NCI-H1930 (cell line): ENCODE measurements at places on chromosomes 5 and 9.

DNA sequence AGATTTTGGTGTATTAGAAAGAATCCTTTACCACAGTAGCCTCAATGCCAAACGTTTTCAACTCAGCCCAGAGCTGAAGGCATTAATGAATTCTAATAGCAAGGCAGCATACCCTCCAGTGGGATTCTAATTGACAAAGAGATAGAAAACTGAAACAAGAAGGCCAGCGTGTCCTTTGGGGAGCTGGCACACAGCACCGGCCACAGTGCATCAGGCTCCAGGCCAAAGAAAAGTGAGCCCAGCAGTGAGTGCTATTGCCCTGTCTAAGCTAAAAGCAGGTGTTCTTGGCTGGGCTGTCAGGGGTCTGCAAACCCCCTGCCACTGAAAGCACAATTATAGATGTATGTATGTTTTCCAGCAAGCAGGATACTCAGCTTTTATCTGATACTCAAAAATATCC lies 40.4 kb downstream of the PPIC start:
- no peak for DNase-seq

DNA sequence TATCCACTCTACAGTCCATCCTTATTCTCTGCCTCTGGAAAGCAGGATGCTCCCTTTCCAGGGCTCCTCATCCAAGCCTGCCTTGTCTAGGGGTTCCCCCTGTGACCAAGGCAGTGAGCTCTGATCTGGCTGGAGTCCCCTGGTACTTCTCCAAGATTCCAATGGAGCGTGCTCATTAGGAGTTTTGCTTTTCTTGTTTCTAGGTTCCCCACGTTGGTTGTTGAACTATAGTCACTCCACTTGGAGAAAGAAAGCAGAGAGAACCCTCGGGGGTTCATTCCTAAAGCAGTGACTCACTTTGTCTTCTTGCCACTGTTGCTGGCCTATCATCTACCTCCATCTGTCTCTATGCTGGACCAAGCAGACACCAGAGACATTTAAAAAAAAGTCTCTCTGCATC lies 192.6 kb downstream of the TLE4 start:
- DNase-seq, result no peak

DNA sequence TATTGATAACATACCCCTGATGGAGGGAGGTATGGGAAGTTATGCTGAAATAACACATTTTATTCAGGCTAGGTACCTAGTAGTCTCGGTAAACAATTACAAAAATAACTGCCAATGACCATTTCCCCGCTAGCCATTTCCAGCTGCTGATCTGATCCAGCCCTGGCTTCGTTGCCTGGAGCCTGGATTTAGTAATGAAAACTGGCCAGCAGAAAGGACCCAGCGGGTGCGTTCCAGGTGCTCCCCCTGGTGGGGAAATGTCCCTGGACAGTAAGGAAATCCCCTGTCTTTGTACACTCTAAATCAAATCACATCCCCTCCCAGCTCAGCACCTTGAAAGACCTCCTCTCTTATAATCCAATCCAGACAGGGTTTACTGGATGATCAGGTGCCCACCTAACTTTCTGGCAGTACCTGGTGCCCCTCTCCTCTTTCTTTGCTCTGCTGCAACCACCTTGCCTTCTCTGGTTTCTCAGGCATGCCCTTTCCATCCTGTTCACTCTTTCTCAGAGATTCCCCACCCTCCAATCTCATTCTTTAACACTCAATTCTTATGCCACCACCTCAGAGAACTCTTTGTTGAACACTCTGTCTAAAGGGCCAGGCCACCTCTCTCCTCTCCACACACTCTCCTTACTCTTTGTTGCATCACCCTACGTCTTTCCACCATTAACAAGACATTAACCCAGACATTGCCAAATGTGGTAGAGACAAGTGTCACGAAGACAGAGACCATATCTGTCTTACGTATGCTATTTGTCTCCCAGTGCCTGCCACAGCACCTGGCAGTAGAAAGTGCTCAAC lies 50.1 kb upstream of the SMAD5 start:
- peak; percentile 20 for DNase-seq

DNA sequence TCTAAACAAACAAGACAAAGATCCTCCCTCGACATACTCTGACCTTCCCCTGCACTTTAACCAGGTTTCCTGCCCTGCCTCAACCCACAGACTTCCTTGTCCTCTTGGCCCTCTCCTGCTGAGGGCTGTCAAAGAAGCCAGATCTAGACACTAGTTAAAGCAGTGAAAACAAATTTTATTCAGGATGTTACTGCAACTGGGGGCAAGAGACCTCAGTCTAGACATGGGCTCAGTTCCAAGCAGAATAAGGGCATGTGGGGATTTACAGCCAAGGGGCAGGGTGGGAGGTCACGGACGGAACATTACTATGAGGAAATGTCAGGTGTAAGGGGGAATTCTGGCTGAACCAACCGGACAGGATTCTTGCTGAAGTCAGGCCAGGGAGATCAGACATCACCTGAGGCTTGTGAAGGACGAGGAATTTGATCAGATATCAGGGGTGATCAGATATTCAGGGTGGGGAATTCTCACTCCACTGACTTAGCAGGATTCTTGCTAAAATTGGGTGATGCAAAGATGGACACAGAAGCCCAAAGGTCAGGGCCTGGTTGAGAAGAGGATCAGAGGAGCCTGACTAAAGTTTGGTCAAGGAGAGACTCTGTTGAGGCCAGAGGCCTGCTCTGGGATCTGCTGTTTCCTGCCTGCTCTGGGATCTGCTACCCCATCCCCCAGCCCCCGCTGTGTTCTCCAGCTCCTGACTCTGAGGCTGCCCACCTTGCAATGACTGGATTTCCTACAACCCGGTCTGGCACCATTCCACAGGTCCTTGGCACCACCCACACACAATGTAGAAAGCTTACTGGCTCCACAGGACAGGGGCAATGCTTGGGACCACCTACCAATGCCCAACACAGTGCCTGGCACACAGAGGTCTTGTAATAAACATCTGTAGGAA lies 21.5 kb downstream of the GABBR2 start:
- no peak for DNase-seq

- DNase-seq, result no peak
These were observed 483 bp upstream of the EIF4EBP3 start for GRCh38 chr5:140546851-140547507.

DNA sequence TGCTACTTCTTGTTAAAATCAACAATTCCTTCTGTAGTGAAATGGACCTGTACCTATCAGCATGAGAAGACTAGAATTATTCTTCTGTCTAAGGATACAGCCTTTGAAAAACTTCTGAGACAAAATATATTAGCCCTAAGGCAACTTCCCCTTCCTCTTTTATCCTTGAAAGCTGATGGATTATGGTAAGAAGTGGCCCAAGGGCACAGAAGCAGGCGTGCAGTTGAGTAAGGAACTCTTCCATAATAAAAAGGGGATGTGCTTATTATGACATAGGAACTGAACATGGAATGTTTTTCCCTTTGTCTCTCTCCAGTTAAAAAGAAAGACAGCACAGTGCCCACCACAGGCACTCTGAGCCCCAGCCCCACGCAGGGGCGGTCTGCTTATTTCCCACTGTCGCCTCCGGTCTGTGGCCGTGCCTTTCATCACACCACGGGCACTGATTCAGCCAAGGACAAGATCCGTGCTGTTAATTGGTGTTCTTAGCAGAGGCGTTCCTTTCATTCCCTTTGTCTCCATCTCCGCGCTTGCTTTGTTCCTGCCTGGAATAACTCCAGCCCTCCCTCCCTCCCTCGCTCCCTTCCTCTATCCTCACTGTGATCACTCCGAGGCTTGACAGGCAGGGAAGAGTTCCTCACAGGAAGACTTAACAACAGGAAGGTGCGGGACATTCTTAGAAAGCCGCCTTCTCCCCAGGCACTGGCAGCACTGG lies 135.9 kb upstream of the OTULINL start:
- DNase-seq, result no peak

DNA sequence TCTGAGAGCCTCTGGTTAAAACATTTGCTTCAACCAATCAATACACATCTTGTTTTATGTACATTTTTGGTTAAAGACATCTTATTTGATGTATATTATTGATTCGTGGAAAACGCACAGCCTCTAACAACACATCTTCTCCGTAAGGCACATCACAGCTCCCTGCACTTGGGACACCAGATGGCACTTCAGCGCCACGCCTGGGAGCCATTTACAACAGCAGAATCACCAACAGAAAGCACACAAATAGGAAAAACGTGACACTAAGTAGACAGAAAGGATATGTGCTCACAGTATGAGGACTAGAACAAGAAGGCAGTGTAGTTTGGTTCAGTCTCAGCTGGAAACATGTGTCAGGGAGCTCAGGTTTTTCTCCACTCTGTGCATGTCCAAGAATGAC lies 199.7 kb downstream of the ROR2 start:
- DNase-seq, result no peak

GRCh38 chr9:94464790-94465189 lies 90.1 kb upstream of the PCAT7 start:
- no peak for DNase-seq

DNA sequence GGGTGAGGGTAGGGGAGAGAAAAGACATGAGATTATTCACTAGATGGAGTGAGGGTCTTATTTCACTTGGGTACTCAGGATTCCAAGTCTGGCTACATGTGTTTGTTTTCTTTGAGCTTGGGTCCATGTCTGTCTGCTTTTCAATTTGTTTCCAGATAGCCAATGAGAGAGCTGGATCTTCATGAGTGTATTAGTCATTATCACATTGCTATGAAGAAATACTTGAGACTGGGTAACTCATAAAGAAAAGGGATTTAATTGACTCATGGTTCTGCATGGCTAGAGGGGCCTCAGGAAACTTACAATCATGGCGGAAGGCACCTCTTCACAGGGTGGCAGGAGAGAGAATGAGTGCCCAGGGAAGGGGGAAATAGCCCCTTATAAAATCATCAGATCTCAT lies 196.8 kb upstream of the TRIM32 start:
- DNase-seq, result no peak

- DNase-seq, result no peak
These were observed 17.7 kb upstream of the FTMT start for GRCh38 chr5:121834021-121834420.
